Ovary (tissue), 10 donors: ENCODE measurements at places on chromosomes 11 and 22. TPM values are rescaled to one million over a fixed set of nuclear protein-coding genes. Genes with fewer than 3 reads are reported as not detected.
A peak's percentile ranks its signal among the peaks of the same experiment; 100 is the strongest.

- no peak for DNase-seq
- H3K36me3 ChIP-seq = no peaks in the 10 kb centered on the region
- no peaks in the 10 kb centered on the region for H3K27me3 ChIP-seq
- H3K4me1 ChIP-seq = peaks cover 5% of the 10 kb centered on the region
Observed at GRCh38 chr22:17431179-17431578, 61.9 kb downstream of the CECR2 start.

- H3K4me1 ChIP-seq = peaks cover 6% of the 10 kb centered on the region
- no peak overlapping the region for H3K27ac ChIP-seq
Observed at GRCh38 chr11:13944911-13945425, 17.6 kb upstream of the SPON1 start.

- peaks cover 1% of the 10 kb centered on the region for H3K4me1 ChIP-seq
- no peak for DNase-seq
- no peaks in the 10 kb centered on the region for H3K36me3 ChIP-seq
- no peak overlapping the region for H3K27ac ChIP-seq
- H3K27me3 ChIP-seq = no peaks in the 10 kb centered on the region
Observed at GRCh38 chr22:40241200-40241763, 63.6 kb downstream of the TNRC6B start.

DNA sequence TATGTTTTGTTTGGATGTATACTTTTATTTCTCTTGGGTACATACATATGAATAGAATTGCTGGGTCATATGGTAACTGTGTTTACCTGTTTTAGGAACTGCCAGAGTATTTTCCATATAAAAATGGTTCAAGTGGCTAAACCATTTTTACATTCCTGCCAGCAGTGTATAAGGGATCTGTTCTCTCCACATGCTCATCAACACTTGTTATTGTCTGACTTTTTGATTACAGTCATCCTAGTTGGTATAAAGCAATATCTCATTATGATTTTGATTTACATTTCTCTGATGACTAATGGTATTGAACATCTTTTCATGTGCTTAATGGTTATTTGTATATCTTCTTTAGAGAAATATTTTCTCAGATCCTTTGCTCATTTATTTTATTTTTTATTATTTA lies 104.2 kb upstream of the RRM1 start:
- no peak overlapping the region for H3K27ac ChIP-seq
- no peaks in the 10 kb centered on the region for H3K27me3 ChIP-seq
- H3K4me3 ChIP-seq = no peak overlapping the region
- H3K36me3 ChIP-seq = no peaks in the 10 kb centered on the region

GRCh38 chr11:110053848-110054414 lies 39.3 kb upstream of the ZC3H12C start:
- no peaks in the 10 kb centered on the region for H3K36me3 ChIP-seq
- H3K4me1 ChIP-seq = no peaks in the 10 kb centered on the region
- DNase-seq = no peak

DNA sequence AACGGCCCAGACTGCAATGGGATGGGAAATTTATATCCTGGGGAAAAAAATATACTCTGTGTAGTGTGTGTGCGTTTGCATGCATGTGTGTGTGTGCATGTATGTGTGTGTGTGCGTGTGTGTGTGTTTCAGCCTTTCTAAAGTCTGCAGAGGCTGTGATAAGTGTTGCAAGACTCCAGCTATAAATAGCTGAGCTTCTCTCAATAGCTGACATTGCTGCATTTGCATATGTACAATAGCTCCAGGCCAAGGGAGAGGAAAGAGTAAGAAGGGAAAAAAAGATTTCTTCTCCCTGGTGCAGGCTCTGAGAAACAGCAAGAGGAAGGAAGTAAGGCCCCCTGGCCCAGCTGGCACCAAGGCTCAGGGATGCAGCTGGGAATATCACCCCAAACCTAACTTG lies 483.0 kb downstream of the MN1 start:
- H3K36me3 ChIP-seq = no peaks in the 10 kb centered on the region
- no peak overlapping the region for H3K4me3 ChIP-seq
- H3K27ac ChIP-seq = no peak overlapping the region
- H3K4me1 ChIP-seq = peaks cover 4% of the 10 kb centered on the region
- no peak for DNase-seq
- H3K27me3 ChIP-seq = no peaks in the 10 kb centered on the region

DNA sequence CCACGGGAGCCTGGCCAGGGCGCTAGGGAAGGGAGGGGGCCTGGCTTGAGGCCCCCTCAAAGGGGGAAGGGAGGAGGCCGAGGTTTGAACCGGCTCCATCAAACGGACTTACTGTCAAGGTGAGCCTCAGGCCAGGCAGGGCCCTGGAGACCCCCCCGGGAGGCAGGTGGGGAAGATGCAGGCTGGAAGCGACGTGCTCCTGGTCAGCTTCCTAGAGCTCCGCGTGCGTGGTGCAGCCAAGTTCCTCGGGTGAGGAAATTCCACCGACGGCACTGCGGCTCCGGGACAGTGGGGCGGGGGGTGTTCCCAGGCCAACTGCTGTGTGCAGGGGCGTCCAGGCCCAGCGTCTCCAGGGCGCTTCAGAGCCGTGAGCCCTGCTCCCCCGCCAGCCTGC lies 7.2 kb upstream of the TRABD start:
- no peaks in the 10 kb centered on the region for H3K27me3 ChIP-seq
- H3K27ac ChIP-seq = no peak overlapping the region
- H3K36me3 ChIP-seq = no peaks in the 10 kb centered on the region
- H3K4me1 ChIP-seq = no peaks in the 10 kb centered on the region
- DNase-seq = peak; percentile 34

DNA sequence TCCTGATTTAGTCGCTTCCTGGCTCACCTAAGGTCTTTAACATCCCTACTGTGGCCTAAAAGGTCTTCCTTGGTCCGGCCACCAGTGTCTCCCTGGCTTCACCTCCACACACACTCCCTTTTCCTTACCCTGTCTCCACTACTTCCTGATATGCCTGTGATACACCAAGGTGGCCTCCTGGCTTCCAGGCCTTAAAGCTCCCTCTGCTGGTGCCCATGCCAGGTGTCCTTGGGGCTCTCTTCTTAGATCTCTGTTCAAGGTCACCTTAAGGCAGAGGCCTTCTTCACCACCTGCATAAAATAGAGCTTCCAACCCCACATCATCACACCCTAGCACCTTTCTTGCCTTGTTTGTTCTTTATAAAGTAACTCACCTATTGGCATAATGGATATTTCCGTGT lies 787.7 kb downstream of the NTM start:
- no peaks in the 10 kb centered on the region for H3K36me3 ChIP-seq
- DNase-seq = no peak
- no peaks in the 10 kb centered on the region for H3K27me3 ChIP-seq
- H3K4me1 ChIP-seq = no peaks in the 10 kb centered on the region
- no peak overlapping the region for H3K4me3 ChIP-seq
- H3K27ac ChIP-seq = no peak overlapping the region

DNA sequence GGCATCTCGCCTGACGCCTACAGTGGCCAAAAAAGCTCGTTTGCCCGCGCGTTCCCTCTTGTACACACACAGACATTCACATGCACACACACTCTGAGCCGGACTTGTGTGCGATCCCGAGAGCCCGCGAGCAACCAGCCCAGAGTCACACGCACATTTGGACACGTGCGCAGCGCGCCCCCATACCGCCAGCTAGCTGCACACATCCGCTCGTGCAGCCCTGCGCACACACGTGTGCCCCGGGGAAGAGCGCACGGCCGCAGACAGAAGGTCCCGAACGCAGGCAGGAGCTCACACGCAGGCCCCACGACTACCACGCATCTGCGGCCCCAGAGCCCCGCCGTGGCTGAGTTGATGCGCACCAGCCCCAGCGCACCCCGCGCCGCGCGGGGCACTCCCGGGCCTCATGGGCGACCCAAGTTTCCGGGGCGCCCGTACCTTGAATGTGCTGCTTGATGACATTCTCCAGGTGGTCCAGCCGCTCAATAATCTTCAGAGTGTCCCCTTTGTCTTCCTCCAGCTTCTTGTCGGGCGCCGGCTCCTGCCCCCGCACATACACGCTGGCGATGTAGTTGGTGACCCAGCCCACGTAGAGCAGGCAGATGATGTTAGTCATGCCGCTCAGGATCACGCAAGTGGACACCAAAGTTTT lies 758 bp downstream of the GALNT18 start:
- no peak overlapping the region for H3K27ac ChIP-seq
- H3K4me1 ChIP-seq = peaks cover 13% of the 10 kb centered on the region
- H3K36me3 ChIP-seq = no peaks in the 10 kb centered on the region
- peak overlapping the region; percentile 64 for H3K4me3 ChIP-seq
- peak; percentile 47 for DNase-seq

GRCh38 chr11:118171269-118172062 lies 5.0 kb downstream of the SCN2B start:
- no peaks in the 10 kb centered on the region for H3K27me3 ChIP-seq
- H3K36me3 ChIP-seq = no peaks in the 10 kb centered on the region
- peak; percentile 77 for DNase-seq
- H3K4me3 ChIP-seq = no peak overlapping the region
- H3K4me1 ChIP-seq = no peaks in the 10 kb centered on the region

DNA sequence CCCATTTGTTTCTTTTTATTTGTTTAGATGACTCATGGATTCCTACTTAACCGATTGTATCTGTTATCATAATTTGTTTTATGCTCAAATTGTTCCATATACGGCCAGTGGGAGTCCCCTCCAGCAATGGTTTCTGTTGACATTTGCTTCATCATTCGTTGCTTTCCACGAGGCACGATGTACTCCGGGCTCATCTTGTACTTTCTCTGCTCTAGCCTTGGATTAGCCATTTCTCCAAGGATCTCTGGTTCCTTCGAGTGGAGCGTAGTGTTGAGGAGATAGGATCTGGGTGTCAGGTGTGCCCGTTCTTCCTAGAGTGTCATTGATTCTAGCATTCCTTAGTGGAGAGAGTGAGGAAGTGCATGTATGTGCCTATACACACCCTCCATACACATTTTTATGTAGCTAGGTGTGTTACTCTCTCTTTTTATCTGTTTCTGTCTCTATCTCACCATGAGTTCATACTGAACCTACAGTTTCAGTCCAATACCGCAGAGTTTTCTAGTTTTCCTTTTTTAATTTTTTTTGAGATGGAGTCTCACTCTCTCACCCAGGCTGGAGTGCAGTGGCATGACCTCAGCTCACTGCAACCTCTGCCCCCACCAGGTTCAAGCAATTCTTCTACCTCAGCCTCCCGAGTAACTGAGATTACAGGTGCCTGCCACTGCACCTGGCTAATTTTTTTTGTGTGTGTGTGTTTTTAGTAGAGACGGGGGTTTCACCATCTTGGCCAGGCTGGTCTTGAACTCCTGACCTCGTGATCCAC lies 31.4 kb downstream of the TECTA start:
- H3K27ac ChIP-seq = no peak overlapping the region
- H3K36me3 ChIP-seq = no peaks in the 10 kb centered on the region
- H3K4me1 ChIP-seq = no peaks in the 10 kb centered on the region
- H3K4me3 ChIP-seq = no peak overlapping the region

GRCh38 chr11:28176351-28176750 lies 68.2 kb downstream of the METTL15 start:
- DNase-seq = no peak
- H3K27ac ChIP-seq = no peak overlapping the region
- H3K4me1 ChIP-seq = no peaks in the 10 kb centered on the region
- H3K36me3 ChIP-seq = no peaks in the 10 kb centered on the region
- H3K27me3 ChIP-seq = no peaks in the 10 kb centered on the region

DNA sequence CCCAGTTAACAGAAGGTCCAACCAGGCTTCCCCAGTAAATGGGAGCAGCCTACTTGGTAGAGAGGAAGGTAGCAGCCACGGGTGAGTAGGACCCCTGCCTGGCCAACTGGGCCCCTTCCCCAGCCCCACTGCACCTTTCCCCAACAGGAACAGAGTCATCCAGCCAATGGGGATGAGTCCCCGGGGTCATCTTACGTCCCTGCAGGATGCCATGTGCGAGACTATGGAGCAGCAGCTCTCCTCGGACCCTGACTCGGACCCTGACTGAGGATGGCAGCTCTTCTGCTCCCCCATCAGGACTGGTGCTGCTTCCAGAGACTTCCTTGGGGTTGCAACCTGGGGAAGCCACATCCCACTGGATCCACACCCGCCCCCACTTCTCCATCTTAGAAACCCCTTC lies 6.6 kb downstream of the RIC8A start:
- DNase-seq = no peak
- no peak overlapping the region for H3K27ac ChIP-seq
- H3K4me1 ChIP-seq = peaks cover 4% of the 10 kb centered on the region
- no peaks in the 10 kb centered on the region for H3K27me3 ChIP-seq

DNA sequence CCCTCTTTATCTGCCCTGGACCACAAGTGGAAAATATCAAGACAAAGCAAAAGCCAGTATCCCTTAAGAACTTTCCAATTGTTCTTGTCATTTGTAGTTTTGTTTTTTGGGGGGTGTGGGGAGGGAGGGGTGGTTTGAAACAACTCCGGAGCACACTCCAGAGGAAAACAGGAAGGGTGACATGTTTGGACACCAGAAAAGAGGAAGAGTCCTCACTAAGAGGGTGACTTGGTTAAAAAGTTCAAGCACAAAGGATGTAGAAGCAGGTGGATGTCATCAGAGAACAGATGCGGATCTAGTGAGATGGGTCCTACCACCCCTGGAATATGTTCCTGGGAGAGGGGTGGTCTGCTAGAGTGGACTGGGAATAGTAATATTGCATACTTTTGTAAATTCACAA lies 25.8 kb downstream of the ADAMTS8 start:
- peaks cover 9% of the 10 kb centered on the region for H3K4me1 ChIP-seq
- DNase-seq = no peak
- no peaks in the 10 kb centered on the region for H3K36me3 ChIP-seq
- H3K27me3 ChIP-seq = no peaks in the 10 kb centered on the region
- no peak overlapping the region for H3K27ac ChIP-seq
- H3K4me3 ChIP-seq = no peak overlapping the region

DNA sequence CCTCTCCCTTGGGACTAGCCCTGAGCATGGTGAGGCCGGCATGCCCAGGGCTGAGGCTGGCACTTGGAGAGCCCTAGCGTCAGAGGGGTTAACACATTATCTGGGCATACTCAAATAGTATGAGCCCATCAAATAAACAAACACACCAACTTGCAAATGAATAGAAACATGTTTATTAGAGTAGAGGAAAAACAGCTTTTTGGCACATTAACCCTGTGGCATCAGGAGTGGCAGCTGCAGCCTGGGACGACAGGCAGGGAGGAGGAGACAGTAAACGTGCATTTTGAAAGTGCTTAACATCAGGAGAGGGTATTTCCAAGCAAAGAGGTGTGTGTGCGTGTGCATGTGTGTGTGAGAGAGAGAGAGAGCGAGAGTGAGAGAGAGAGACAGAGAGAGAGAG lies 684.9 kb downstream of the NTM start:
- no peaks in the 10 kb centered on the region for H3K27me3 ChIP-seq
- H3K27ac ChIP-seq = no peak overlapping the region
- DNase-seq = no peak
- H3K36me3 ChIP-seq = no peaks in the 10 kb centered on the region
- H3K4me1 ChIP-seq = no peaks in the 10 kb centered on the region

GRCh38 chr11:63905179-63905578 lies 11.8 kb downstream of the RCOR2 start:
- H3K36me3 ChIP-seq = no peaks in the 10 kb centered on the region
- H3K27ac ChIP-seq = no peak overlapping the region
- no peak for DNase-seq
- peaks cover 9% of the 10 kb centered on the region for H3K4me1 ChIP-seq

- DNase-seq = no peak
- H3K27me3 ChIP-seq = no peaks in the 10 kb centered on the region
- H3K27ac ChIP-seq = no peak overlapping the region
- H3K4me1 ChIP-seq = no peaks in the 10 kb centered on the region
- H3K36me3 ChIP-seq = no peaks in the 10 kb centered on the region
Observed at GRCh38 chr11:19451609-19452008, 210.9 kb upstream of the E2F8 start.

- no peak overlapping the region for H3K4me3 ChIP-seq
- DNase-seq = peak; percentile 80
- H3K27ac ChIP-seq = no peak overlapping the region
- peaks cover 5% of the 10 kb centered on the region for H3K4me1 ChIP-seq
- H3K36me3 ChIP-seq = no peaks in the 10 kb centered on the region
- H3K27me3 ChIP-seq = no peaks in the 10 kb centered on the region
Observed at GRCh38 chr22:24189249-24190158, 8.2 kb downstream of the SUSD2 start.

Gene HEPHL1
- 0.03 TPM for polyA plus RNA-seq

Gene APOL5
- polyA plus RNA-seq = not detected

Gene ARSA
- polyA plus RNA-seq = 13.1 TPM

Gene VSIG10L2
- polyA plus RNA-seq = 0.25 TPM

Gene WT1
- 28.2 TPM for polyA plus RNA-seq

Gene SPINDOC
- polyA plus RNA-seq = 5.4 TPM
